T47D (cell line): ENCODE measurements at places on chromosomes 7 and 10.

DNA sequence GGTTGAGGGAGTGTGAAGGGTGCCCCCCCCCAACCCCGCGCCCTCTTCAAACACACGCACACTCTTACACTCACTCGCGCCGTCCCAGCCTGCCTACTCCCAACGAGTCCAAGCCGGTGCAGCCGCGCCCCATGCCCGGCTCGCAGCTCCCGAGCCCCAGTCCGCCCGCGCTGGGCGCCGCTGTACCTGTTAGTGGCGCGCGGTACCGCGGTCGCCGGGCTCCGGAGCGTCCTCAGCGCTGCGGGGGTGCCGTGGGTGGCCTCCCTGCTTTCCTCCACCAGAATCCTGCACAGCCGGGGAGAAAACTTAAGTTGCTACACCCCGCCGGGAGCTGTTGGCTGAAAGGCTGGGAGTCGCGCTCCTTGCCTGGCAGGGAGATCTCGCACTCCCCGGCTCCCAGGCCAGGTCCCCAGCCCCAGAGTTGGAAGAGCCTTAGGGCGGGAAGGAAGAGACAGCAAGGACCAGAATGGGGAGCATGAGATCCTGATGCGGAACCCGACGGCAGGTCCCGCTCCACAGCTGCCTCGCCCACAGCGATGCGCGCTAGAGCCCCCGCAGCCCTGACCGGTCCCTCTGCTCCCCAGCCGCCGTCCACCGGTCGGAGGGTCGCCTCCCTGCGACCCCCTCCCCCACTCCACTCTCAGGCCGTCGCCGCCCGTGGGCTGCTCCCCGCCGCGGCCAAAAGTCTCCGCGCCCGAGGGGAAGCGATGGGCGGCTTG, 863 bp downstream of the ST8SIA6 start:
- DNase-seq, result peak; percentile 80

GRCh38 chr10:22317076-22317370, 835 bp downstream of the COMMD3 start:
- DNase-seq, result no peak

DNA sequence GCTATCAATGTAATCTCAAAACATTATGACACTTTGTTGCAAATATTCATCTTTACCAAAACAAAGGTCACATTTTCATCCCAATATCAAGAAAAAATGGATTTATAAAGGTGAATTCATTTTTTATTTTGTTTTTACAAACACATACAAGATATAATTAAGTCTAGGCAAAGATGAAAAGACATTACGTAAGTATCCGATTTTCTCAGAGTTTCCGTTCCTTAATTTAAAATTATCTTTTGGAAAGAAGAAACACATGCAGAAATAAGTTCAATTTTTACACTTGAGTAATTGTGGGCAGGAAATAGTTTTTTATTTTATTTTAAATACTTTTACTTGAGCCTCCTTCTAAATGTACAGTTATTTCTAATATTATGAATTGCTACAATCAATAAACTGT, 24.6 kb downstream of the RTKN2 start:
- no peak for DNase-seq

DNA sequence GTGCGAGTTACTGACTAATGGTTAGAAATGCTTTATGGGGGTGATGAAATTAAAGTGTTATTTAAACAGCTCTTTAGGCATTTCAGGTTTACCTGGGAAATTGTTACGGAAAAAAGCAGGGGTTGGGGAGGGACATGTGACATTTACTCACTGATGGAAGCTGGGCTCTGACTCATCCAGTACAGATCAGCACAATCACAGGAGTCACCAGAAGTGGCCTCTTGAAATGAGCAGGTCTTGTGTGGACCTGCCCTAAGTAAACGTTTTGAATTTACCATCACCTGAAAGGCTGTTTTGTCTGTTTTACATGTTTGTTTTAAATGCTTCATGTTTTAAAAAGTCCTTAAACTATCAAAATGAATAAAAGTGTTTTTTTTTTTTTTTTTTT, 2.3 kb downstream of the GLRX3 start:
- DNase-seq, result no peak

- DNase-seq, result no peak
These were observed 257.1 kb downstream of the CAMK1D start for GRCh38 chr10:12606461-12606860.
